Stimulated activated CD8-positive, alpha-beta memory T cell treated with anti-CD3 and anti-CD28 coated beads, Interleukin-4, amount 100 ng/mL, for 1 hour (primary cell): ENCODE measurements at places on chromosomes 4 and X.

DNA sequence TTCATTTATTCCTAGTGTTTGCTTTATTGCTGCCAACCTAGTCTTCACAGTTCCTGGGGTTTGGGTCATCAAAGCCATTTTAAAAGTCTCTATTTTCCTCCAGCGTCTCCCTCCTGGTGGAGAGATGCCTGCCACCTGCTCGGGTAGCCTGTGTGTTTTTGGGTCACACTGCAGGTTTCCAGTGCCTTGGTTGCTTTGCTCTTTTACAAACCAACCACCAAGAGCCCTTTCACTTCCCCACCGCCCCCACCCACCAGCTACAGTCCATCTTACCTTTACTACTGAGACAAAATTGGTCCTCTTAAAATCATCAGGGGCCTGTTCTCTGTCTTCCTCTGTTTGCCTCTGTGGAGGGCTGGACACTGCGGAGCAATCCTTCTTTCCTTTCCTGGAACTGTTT, 280.5 kb upstream of the GATB start:
- no peak for DNase-seq

- no peak for DNase-seq
These were observed 82.5 kb downstream of the GPAT3 start for GRCh38 chr4:83618431-83618830.

- no peak for DNase-seq
These were observed 429 bp downstream of the UVSSA start for GRCh38 chr4:1347410-1347864.

DNA sequence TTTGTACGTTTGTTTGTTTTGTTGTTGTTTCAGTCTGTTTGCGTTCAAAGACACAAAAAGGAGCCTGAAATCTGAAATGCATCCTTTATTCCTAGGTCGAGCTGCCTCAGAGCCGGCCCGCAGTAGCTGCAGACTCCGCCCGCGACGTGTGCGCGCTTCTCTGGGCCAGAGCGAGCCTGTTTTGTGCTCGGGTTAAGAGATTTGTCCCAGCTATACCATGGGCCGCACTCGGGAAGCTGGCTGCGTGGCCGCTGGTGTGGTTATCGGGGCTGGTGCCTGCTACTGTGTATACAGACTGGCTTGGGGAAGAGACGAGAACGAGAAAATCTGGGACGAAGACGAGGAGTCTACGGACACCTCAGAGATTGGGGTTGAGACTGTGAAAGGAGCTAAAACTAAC, 2.4 kb downstream of the ARMCX1 start:
- no peak for DNase-seq

DNA sequence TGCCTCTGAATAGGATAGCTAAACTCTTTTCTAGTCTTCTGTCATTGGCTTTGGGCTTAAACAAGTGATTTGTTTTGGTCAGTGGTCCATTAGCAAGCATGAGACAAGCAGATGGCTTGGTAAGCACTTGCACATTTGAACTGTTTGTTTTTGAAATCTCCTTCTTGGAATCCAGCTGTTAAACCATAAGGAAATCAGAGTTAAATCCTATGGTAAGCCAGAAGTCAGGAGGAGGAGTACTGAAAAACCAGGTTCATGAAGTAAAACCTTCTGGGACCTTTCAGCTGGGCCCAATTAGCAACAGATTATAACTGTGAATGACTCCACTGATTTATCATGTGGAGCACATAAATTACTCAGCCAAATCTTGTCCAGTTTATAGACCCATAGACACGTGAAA, 1042.5 kb upstream of the PABPC4L start:
- DNase-seq = no peak

- no peak for DNase-seq
These were observed 57.6 kb downstream of the SLC4A4 start for GRCh38 chr4:71396382-71396781.

GRCh38 chrX:110346681-110347080, 12.0 kb upstream of the RTL9 start:
- DNase-seq = no peak

- no peak for DNase-seq
These were observed 46.8 kb upstream of the ATXN3L start for GRCh38 chrX:13366698-13367097.

DNA sequence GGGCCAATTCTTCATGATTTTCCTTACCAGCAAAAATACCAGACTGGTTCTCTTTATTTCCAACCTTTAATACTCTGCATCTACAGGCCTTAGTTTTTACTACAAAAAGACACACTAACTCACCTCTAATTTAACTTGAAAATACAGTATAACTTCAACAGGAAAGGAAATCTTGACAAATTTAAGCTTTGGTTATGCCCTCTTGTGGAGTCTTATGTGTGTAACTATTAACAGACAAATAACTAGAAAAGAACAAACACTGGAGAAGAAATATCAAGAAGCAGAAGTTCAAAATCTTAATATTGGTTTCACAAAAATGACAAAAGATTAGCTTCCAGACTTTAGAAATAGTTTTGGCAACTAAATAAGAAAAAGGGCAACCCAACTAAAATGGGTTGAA, 33.0 kb downstream of the PPA2 start:
- no peak for DNase-seq

- no peak for DNase-seq
These were observed 13.8 kb upstream of the ADAMTS3 start for GRCh38 chr4:72582853-72583252.

- no peak for DNase-seq
These were observed 244.3 kb downstream of the ARHGAP10 start for GRCh38 chr4:147975933-147976928.

GRCh38 chr4:147303174-147303872, 177.6 kb upstream of the EDNRA start:
- no peak for DNase-seq

GRCh38 chr4:171561419-171561818, 251.8 kb upstream of the GALNTL6 start:
- no peak for DNase-seq

DNA sequence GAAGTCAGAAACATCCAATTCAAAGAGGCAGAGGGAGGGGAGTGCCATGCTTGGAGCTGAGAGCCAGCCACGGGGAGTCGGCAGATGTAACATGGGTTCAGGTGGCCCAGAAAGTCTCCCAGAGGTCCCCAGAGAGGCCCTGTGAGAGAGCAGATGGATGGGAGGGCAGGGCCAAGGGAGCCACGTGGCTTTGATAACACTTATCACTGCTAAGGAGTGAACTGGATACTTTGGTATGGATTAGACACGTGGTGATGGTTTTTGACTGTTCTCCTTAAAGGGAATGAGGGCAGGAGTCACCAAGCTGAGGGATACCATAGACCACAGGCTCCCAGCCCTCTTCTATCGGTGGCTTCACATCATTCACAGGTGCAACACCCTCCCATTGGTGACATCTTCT, 13.7 kb downstream of the CCKAR start:
- DNase-seq = no peak

- DNase-seq = no peak
These were observed 58.9 kb upstream of the PGM2 start for GRCh38 chr4:37767546-37767945.
